ENCODE measurements at places on chromosomes 12 and 14.

DNA sequence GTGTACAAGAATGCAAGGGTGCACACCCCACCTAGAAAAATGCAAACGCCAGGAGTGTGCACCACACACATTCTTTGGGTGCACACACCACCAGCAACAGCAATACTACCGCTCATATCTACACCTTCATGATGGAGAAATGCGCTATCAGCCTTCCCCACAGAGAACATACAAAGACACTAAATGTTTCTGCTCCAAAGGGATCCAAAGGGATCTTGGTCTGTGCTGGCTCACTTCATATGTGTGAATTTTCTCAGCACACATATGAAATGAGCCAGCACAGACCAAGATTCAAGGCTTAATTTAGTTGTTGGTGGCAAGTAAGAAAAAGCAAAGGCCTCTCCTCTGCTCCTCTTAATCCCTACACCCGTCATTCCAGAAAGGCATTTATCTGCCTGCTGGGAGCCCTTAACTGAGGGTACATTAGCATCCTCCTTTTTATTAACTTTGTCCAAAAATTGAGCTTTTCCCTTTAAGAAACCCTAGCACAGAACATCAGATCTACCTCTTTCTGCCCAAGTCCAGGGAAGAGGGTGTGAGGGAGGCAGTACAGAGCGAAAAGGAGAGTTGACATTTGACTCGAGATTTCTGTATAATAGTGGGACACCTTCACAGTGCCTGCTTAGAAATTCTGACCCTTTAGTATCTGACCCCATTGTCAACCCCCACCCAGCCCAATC lies 8.3 kb downstream of the BMP4 start:
- no peak for DNase-seq

DNA sequence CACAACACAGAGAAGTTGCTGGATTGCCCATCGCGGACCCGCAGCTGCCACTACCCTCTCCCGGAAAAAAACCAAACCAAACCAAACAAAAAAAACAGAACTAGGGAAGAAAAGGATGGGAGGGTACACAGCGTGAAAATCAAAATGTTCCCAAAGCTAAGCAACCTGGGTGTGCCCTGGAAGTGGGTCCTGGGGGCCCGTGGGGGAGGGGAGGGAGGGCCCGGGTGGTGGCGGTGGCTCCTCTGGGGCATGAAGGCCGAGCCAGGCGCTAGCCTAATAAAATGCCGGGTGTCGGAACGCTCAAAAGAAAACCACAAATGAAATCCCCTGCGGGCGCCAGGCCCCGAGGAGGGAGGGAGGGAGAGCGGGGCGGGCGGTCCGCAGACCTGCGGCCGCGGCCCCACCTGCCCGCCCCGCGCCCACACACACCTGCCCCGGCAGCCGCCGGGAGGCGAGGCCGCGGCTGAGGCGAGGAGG lies 787 bp downstream of the HECTD4 start:
- no peak for DNase-seq

DNA sequence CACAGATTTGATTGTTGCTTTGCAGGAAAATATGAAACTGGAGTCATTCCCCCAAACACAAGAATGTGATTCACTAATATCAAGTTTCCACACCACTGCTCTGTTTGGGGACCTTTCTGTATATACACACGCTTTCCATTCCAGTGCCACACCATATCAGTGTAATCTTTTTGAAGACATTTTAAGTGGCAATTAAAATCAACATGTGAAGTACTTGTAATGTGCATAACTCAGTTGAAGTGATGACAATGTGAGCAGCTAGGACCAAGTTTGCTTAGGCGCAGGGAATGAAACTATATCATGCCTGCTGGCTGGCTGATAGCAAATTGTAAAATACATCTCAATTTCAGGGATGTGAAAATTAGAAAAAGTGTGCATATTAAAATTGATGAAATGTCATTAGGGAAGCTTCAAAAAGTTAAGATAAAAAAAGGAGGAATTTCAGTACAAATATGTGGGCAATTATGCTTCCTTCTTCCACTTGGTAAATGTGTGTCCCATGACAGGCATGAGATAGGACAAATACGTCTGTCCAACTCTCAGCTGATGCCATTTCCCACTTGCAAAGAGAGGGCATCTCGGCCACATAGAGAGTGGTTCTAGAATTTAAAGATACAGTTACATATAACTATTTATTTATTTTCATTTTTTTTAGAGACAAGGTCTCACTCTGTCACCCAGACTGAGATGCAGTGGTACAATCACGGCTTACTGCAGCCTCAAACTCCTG lies 43.7 kb downstream of the HSPB8 start:
- no peak for DNase-seq

GRCh38 chr14:73784181-73784987 lies 67.2 kb upstream of the PTGR2 start:
- no peak for DNase-seq

DNA sequence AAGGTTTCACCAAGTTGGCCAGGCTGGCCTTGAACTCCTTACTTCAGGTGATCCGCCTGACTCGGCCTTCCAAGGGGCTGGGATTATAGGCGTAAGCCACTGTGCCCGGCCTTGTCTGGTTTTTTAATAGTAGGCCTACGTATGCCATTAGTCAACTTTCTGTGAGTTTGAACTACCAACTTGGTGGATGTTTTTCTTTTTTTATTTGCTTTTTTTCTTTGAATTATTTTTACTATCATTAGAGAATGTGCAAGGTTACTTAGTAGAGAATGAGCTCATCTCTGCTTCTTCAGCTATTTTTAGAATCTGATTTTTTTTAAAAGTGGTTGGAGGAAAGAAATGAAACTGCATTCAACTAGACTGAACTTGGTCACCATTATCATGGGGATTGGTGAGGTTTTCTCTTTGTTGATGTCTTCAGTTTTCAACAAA lies 51.4 kb downstream of the HMGA2 start:
- DNase-seq, result no peak

DNA sequence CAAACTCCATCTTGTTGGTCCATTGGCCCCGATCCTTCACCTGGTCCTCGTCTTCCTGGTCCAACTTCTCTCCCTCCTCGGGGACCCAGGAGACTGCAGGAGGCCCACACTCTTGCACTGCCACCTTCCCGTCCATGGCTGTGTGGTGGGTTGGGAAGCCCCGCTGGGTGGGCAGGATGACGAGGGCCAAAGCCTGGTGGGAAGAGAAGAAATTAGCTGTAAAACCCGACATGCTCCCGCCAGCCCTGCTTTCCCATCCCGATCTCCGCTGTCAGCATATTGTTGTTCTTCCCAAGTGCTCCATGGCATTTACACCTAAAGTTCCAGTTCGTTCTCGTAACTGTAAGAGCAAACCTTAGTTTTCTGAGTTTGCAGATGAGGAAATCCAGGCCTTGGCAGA lies 4.1 kb downstream of the SLC6A12 start:
- no peak for DNase-seq

DNA sequence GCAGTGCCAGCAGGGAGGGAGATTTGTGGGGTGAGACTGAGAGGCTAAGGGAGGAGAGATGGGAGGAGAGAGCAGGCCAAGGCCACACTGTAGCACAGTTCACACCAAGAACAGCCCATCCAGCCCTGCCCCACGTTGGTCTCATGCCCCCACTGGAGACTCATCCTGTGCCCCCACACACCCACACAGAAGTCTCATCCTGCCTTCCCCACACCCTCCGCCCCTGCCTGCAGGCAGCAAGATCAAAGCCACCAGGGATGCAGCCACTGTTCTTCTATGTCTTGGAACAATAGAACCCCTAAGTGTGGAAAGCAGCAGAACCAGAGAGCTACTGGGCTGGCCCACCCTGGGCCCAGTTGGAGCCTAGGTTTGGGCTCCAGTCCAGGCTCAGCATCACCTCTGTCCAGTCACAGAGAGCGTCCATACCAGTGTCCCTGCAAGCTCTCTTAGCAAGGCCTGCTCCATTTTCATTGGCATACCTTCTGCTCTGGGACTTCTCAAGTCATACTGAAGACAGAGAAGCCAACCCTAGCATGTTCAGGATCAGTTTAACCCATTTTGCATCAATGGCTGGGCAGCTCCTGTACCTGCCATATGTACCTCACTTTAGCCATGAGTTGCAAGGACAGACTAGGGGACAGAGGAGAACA lies 31.7 kb upstream of the HDAC7 start:
- DNase-seq, result no peak

GRCh38 chr12:6891646-6892001 lies 13.0 kb upstream of the LRRC23 start:
- no peak for DNase-seq

DNA sequence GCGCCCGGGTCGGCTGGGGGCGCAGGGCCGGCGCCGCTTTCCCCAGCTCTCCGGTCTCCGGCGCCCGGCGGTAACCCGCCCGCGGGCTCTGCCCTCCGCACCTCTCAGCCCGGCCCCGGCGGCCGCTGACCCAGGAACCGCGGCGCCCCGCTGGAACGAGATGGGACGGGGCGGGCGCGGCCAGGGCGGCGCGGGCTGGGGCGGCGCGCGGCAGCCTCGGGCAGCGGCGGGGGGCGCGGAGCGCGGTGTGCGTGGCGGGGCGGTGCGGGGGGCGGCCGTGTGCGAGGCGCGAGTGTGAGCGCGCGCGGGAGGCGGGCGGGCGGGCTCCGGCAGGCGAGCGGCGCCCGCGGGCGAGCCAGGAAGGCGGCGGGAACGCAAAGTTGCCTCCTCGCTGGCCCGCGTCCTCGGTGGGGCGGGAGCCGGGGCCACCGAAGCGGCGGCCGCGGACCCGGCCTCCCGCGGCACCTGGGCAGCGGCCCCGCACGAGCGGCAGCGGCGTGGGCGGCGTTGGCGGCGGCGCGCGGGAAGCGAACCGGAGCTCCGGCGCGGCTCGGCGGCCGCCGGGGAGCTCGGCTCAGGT lies 671 bp upstream of the DIO3 start:
- no peak for DNase-seq
